ENCODE measurements at places on chromosomes 1 and 21.

DNA sequence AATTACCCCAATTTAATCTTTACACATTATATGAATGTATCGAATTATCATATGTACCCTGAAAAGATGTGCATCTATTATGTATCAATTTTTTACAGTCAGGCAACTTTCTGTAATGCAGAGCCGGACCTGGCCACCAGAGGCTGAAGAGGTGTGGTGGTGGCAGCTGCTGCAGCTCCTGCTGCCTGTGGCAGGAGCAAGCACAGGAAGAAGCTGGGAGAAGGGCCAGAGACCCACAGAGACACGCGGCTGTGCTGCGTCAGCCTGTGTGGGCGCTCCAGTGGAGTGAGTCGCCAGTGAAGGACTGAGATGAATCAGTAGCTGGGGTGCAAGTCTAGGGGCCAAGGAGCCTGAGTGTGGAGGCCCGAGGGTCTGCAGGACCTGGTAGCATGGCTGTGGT lies 74.3 kb upstream of the COG2 start:
- DNase-seq, result no peak

DNA sequence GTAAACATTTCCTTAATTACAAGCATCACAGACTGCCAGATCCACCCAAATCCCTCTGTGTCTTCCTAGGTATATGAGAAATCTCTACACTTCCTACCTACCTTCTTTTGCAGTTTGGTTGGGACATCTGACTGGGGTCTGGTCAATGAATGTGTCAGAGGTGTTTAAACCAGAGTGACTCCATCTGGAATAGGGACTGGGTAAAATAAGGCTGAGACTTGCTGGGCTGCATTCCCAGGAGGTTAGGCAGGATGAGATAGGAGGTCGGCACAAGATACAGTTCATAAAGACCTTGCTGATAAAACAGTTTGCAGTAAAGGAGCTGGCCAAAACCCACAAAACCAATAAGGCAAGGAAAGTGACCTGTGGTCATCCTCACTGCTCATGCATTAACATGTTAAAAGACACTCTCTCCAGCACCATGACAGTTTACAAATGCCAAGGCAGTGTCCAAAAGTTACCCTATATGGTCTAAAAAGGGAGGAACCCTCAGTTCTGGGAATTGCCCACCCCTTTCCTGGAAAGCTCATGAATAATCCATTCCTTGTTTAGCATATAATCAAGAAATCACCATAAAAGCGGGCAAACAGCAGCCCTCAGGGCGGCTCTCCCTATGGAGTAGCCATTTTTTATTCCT lies 87.4 kb upstream of the BACE2 start:
- no peak for DNase-seq

DNA sequence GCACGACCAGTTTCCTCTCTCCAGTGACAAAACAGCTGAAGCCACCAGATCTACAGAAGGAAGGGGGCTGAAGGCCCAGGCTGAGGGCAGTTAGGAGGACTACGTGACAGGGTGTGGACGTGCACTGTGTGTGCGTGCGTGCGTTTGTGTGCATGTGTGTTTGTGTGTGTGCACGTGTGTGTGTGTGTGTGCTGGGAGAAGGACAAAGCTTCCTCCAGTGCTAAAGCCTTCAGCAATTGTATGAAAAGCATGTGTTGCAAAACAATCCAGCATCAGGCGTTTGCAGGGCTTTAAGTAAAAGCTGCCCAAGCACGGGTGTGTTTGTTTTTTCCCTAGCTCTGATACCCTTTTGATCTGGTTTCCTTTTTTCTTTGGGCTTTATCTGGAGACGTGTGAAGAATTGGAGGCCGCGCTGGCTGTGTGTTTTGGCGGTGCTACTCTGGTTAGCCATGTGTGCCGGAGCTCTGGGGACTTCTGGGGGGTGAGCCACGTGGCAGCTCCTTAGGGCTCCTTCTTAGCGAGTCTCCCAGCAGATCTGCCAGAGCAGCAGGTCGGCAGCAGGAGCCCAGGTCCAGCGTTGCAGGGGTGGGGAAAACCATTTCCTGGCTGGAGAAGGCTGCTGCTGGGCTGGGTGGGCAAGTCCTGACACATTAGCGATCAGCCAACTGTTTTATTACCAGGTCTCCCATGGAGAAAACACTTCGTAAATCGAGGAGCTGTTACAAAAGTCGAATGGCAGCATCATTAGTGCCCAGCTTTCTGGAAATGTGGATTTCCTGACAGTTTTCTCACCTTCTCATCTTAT lies 73.4 kb downstream of the UCK2 start:
- no peak for DNase-seq

DNA sequence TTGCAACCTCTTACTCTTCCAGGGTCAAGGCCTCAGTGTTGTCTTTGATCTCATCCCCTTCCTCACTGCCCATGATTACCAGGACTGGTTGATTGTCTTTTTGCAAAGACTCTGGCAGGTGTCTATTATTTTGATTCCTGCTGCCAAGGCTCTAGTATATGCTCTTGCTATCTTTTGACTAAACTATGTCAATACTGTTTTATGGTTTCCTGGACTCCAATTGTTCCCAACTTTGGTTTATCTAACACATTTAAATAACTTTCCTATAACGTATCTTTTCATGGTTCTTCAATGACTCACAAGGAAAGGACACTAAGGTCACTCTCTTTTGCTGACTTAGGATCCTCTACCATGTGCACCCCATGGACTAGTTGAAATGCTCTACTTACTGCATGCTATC lies 141.5 kb downstream of the PTPRC start:
- DNase-seq, result no peak

- peak; percentile 62 for DNase-seq
These were observed 3.3 kb upstream of the ZBTB18 start for GRCh38 chr1:244047621-244048255.

GRCh38 chr1:48610628-48611542 lies 138.9 kb upstream of the SPATA6 start:
- no peak for DNase-seq

DNA sequence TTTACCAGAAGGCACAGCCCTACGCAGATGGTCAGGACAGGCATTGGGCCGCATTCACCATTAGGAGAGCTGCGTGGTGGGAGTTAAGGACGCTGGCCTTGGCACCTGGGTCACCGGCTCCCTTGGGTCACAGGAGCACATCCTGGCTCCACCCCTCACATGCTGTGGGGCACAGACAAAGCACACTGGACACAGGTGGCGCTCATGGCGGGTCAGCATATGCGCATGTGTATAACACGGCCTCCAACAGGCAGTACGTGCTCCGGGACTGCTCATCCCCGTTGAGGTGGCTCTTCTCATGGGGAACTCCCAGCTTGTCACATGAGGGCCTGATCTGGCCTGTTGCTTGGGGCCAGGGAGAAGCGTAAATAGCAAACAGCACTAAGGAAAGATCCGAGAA lies 25.0 kb downstream of the PGBD5 start:
- no peak for DNase-seq

GRCh38 chr1:171984850-171985485 lies 143.7 kb downstream of the DNM3 start:
- DNase-seq, result peak; percentile 14

DNA sequence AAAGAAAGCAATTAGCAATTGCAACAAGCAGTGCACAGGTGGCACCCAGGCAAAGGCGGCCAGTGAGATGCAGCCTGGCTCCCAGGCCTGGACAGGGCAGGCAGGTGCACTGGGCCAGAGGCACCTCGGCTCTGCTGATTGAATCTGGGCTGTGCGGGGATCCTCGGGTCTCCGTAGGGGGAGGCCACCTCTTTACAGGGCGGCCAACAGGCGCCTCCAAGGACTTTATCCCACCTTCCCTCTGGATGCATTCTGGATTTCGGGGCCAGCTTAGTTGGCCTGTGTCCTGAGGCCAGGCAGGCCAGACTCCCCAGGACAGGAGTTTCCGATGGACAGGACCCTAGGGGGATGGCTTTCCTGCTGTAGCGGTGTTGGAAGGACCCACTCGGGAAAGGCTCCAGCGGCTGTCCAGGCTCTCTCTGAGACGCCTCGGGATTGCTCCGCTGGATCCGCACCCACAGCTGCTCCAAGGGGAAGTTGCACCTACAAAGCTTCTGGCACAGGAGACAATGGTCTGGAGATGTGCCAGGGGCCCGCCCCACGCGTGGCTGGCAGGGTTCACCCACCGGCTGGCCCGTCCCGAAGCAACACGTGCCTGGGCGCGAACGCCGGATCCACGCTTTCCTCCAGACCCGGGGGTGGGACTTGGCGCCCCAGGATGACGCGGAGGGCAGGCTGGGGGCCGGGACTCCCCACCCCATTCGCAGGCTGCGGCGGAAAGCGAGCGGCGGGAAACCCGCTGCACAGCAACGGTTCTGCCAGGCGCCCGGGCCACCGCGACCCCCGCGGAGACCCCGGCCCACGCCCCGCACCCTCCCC lies 810 bp downstream of the SLC19A1 start:
- DNase-seq, result peak; percentile 78

DNA sequence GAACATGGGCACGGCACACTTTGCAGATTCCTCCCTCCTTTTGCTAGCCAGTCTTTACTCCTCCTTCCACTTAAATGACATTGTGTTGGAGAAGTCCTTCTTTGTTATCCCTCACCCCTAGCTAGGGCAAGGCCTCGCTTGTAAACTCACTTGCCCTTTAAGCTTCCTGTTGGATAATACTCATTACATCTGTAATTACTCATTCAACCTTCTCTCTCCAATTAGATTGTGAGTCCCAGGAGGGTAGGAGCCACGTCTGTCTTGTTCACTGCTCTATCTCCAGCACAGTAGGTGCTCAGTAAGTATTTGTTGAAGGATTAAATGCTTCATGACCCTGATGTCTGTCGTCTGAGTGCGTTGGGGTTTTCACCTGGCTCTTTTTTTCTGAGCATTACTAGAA lies 98.7 kb upstream of the USP24 start:
- no peak for DNase-seq

GRCh38 chr21:29671728-29672127 lies 268.1 kb downstream of the GRIK1 start:
- peak; percentile 61 for DNase-seq

GRCh38 chr1:110634455-110635311 lies 28.5 kb upstream of the KCNA2 start:
- peak; percentile 42 for DNase-seq

- no peak for DNase-seq
These were observed 50.3 kb downstream of the CDC7 start for GRCh38 chr1:91550961-91551360.

- no peak for DNase-seq
These were observed 25.9 kb upstream of the RAP1A start for GRCh38 chr1:111593403-111594305.

GRCh38 chr1:156806512-156807440 lies 9.9 kb downstream of the SH2D2A start:
- no peak for DNase-seq

DNA sequence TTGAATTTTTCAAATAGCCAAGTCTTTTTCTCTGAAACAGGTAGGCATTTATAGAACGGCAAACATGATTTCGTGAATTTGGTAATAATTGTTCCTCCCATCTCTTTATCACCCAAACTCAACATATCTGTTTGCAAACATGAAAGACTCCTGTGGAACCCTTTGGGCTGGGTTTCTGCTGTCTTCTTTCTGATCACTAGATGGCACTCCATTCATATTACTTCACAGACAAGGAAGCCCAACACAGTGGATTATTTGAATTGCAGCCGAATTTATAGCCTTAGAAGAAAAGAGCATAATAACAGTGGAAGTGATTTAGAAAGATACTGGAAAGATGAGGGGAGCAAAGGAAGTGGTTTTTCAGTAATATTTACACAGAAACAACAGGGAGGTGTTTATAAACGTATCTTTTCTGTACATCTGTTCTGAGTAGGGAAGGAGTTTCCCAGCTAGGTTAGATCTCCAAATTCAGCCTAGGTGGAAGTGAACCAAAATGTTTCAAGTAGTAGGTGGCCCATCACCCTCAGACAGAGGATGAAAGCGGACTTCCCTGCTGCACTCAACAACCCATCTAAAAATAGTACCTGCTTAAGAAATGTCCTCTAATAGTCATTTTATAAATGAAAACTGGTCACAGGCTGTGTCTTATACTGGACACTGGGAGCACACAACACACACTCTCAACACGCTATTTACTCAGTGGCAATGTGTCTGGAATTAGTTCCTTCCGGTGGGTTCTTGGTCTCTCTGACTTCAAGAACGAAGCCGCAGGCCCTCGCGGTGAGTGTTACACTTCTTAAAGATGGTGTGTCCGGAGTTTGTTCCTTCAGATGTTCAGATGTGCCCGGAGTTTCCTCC lies 67.6 kb downstream of the MAP3K21 start:
- peak; percentile 16 for DNase-seq

GRCh38 chr1:221294242-221294641 lies 415.0 kb downstream of the HLX start:
- no peak for DNase-seq

DNA sequence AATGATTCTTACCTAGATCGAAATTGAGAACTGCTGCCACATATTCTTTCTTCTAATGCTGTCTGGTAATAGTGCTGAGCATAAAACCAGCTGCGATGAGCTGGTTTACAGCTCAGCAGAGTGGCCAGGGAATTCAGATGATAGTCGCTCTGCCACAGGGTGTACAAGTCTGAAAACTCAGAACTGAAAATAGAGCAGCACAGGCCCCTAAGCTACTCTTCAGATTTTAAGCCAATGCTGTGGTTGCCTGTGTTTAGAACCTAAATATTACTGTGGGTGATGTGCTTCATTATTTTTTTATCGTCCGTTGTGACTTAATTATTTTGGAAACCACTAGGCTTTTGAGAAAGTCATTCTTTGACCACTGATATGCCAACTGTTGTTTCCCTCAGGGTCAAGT lies 152.0 kb downstream of the ADGRL4 start:
- no peak for DNase-seq

DNA sequence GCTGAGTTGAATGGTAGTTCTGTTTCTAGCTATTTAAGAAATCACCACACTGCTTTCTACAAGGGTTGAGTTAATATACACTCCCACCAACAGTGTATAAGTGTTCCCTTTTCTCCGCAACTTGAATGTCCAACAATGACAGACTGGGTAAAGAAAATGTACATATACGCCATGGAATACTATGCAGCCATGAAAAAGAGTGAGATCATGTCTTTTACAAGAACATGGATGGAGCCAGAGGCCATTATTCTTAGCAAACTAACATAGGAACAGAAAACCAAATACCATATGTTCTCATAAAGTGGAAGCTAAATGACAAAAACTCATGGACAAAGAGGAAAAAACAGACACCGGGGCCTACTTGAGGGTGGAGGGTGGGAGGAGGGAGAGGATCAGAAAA lies 14.8 kb upstream of the TTLL7 start:
- DNase-seq, result no peak

- DNase-seq, result no peak
These were observed 9.7 kb downstream of the CA6 start for GRCh38 chr1:8955406-8955805.

Data from germinal center (tissue), 1 donor.